ENCODE measurements at places on chromosomes 11 and 22. TPM values are rescaled to one million over a fixed set of nuclear protein-coding genes. Genes with fewer than 3 reads are reported as not detected.

OR51I1 gene
- not detected for total RNA-seq

RIBC2 gene
- total RNA-seq = 1.1 TPM

GRCh38 chr22:38503021-38503420 lies 3.1 kb downstream of the DDX17 start:
- DNase-seq = no peak

DNA sequence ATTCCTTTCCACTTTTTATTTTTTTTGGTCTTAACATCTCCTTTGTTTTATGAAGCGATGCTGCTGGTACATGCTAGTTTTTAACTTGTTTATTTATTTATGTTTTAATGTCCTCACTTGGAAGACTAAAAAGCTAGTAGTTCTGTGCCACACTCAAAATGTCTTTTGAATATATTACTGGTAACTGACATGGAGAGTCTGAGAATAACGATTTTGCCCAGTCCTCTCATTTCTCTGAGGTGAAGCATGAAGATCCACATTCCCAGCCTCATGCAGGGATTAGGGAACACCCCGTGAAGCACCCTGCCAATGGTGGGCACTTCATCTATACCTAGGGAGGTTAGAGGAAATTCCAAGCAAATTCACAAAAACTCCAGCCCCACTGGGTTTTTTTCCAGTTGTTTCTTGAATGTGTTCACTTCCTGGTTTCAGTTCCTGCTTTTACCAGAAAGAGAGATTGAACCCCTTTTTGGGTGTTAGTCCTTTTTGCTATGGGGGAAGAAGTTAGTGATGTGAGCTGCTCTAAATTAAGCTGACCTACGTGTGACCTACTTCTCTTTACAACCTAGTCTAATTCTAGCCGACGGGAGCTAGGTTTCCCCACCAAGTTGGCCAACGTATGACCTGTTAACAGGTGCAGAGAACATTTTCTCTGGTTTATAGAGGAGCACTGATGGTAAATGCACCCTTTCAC lies 106.1 kb downstream of the SLC1A2 start:
- DNase-seq = no peak

DNA sequence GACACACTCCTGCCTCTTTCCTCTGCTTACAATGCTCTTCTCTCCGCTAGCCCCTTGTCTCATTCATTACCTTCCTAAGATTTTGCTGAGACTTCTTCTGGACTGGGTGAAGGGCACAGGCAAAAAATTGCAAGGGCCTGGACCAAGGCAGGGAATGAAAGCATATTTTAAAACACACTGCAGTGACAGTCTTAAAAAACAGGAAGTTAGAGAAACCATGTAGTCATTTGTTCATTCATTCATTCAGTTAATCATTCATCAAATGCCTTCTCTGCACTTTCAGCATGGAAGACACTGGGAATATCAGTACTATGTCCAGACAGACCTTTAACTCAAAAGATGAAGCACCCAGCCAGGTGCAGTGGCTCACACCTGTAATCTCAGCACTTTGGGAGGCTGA lies 44.9 kb upstream of the SWAP70 start:
- no peak for DNase-seq

Measured in chondrocyte (in vitro differentiated cells).